Bone marrow (tissue), 2 donors: ENCODE measurements at places on chromosomes 7 and 10.

- DNase-seq: no peak
These were observed 50.1 kb downstream of the COL1A2 start for GRCh38 chr7:94444813-94445212.

DNA sequence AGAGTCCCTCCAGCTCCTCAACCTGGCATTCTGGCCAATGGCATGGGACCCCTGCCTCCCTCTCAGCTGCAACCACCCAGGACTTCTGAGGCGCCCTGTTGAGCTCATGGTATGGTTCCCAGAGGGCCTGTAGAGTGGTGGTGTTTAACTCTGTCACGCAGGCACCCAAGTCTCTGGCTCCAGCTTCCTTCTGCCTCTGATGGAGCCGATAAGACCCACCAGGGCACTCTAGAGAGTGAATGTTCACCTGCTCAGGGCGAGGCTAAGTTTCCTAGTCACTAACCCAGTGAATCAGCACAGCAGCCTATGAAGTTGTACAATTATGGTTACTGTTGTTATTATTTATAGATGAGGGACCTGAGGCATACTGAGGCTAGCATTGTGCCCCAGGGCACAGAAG, 120.4 kb downstream of the ZMIZ1 start:
- DNase-seq: no peak

- DNase-seq: no peak
These were observed 915.8 kb downstream of the TYW1 start for GRCh38 chr7:67912437-67912836.

- no peak for DNase-seq
These were observed 90.6 kb upstream of the OIT3 start for GRCh38 chr10:72802763-72803505.

DNA sequence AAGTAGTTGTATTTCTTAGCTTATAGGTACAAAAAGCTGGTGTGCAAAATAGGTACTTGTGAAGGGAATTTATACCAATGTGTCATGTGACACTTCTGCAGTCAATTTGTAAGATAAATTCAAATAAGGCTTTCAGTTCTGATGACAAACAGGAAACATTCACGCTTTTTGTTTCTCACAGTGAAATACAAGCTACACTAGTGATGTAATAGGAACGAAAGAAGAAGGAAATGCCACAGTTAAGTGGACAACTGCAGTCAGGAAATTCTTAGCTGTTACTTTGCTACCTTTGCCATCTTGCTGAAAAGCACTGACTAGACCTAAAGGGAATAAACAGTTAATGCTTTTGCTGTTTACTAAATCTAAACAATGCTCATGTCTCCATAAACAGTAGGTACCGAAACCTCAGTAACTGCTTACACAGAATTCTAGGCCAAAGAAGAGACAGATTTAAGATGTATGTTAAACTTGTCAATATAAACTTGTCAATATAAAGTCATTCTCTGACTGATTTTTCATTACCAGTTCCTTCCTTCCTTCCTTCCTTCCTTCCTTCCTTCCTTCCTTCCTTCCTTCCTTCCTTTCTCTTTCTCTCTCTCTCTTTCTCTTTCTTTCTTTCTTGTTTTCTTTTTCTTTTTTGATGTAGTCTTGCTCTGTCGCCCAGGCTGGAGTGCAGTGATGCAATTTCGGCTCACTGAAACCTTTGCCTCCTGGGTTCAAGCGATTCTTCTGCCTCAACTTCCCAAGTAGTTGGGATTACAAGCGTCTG, 10.1 kb downstream of the OTUD1 start:
- DNase-seq: peak; percentile 61

- DNase-seq: no peak
These were observed 101.6 kb downstream of the HECTD2 start for GRCh38 chr10:91511549-91512330.

GRCh38 chr10:69397972-69398371, 18.7 kb downstream of the TACR2 start:
- no peak for DNase-seq

DNA sequence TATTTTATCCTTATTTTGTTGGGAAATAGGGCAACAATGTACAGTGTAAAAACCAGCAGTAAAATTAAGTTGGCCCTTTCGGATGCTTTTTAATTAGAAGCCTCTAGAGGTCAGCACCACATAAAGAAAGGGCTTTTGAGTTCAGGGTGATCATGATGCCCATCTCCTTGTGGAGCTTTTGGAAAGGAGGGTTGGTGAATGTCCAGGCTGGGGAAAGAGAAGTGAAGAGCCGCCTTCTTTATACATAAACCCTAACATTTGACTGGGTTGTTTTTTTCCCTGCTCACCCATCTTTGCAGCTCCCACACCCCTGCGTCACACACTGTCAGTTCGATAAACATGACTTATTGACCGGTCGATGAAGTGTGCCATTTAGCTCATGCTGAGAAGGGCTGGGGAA, 29.8 kb downstream of the MTURN start:
- DNase-seq: peak; percentile 18

GRCh38 chr7:155746188-155746587, 66.1 kb downstream of the SHH start:
- no peak for DNase-seq

GRCh38 chr7:24971333-24972165, 8.4 kb downstream of the OSBPL3 start:
- DNase-seq: no peak

- DNase-seq: no peak
These were observed 61.0 kb downstream of the CAMK2B start for GRCh38 chr7:44264221-44264931.

- no peak for DNase-seq
These were observed 45.0 kb downstream of the VOPP1 start for GRCh38 chr7:55527307-55527706.
